AG10803 (cell line): ENCODE measurements at places on chromosomes 1 and 21.

GRCh38 chr1:66166753-66167152 is 367.2 kb upstream of the SGIP1 start:
- peak; percentile 5 for DNase-seq

DNA sequence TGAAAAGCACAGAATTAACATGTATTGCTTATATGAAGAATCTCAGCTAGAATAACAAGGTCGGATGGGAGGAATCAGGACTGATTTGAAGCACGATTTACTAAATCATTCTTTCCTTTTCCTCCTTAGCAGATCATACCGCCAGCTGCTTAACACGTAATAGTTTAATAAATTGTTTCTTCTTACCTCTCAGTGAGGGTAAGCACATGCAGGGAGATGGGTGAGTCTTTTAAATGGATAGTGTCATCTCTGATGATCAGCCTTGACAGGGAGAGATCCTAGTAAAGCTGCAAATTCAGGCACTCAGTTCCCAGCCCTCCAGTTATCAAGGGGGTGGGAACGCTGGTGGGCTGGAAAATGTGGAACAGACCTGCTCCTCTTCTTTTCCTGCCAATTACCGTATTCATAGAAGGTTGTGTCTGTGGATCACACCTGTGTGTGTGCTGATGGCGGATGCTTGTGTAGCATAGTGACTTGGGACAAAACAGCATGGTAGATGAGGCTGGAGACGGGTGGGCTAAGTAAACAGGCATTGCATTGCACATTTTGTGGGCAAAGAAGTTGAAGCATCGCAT is 30.7 kb downstream of the NTPCR start:
- DNase-seq: no peak

- DNase-seq: peak; percentile 3
Observed at GRCh38 chr1:14110040-14110439, 410.1 kb downstream of the PRDM2 start.

GRCh38 chr1:168843401-168843800 is 114.4 kb upstream of the DPT start:
- DNase-seq: no peak

- no peak for DNase-seq
Observed at GRCh38 chr1:197141575-197141974, 4.9 kb downstream of the ASPM start.

DNA sequence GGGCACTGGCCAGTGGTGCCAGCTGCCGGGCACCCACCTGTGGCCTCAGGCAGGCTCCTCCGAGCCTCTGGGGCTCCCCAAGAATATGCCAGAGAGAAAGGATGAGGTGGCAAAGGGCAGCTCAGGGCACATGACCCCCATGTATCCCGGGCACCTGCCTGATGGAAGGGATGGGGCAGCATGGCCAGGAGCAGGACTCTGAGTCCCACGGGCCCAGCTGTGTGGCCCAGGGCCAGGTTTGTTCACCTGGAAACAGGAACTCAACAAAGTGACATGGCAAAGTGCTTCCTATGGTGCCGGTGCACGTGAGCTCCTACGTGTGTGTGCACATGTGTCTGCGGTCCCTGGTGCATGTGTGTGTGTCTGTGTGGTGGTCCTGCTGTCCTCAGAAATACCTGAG is 9.5 kb upstream of the GPR153 start:
- no peak for DNase-seq

DNA sequence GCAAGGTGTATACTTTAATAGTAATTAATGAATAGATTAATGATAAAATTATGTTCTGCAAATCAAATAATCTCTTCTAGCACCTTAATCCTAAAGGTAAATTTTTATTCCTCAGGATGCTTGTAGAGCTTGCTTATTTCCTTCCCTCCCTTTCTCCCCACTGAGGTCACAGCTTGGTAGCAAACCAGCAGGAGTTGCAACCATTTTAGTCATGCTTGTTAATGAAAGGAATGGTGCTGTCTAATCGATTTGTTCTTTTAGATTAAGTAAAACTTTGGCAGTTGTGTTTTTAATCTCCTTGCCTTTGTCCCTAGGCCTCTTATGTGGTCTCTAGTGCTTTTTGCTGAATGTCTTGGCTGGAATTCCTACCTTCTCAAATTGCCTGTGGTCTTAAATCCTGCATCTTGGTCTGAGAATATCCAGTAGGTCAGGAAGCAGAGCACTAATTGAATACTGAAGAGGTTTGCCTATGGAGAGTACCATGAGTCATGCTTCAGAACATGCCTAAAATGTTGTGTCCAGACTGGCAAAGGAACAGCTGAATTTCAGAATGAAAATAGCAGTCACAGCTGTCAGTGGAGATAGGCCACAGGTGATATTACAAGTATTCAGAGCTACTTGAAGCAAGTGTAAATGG is 36.3 kb upstream of the RWDD3 start:
- peak; percentile 27 for DNase-seq

GRCh38 chr1:91806181-91806768 is 79.7 kb downstream of the TGFBR3 start:
- peak; percentile 46 for DNase-seq

- DNase-seq: peak; percentile 4
Observed at GRCh38 chr1:216815260-216816131, 92.3 kb upstream of the ESRRG start.

DNA sequence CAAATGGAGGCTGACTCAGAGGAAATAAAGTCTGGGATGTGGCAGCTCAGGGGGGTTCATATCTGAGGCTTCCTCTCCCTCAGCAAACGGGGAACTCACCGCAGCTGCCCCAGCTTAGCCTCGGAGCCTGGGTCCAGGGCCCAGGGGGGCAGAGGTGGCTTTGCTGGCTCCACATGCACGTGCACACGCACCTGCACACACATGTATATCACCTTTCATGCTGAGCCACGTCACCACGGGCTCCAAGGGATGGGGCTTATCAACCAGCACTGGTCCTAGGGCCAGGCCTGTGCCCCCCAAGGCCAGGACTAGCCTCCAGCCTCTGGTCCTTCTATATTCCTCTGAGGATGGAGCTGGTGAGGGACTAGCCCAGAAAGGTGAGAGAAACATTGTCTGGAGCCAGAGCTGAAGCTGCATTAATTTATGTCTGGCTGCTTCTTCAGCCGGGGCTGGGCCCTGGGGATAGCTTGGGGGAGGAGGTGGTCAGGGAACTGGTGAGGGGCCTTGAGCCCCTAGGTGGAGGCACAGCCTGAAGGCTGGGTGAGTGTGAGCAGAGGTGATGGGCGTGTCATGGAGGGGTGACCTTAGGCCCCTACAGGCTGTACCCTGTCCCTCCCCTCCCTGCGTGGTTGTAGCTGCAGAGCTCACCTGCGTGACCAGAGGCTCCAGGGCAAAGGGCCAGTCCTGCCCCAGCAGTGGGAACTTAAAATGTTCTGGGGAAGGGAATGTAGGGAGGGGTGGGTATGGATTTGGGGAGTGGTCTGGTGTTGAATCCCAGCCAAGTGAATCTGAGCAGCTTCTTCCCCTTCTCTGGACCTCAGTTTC is 520.8 kb downstream of the PTPRU start:
- DNase-seq: no peak

GRCh38 chr1:211915924-211916323 is 85.4 kb upstream of the LPGAT1 start:
- DNase-seq: no peak

GRCh38 chr1:223620297-223620897 is 45.1 kb downstream of the CAPN8 start:
- no peak for DNase-seq

DNA sequence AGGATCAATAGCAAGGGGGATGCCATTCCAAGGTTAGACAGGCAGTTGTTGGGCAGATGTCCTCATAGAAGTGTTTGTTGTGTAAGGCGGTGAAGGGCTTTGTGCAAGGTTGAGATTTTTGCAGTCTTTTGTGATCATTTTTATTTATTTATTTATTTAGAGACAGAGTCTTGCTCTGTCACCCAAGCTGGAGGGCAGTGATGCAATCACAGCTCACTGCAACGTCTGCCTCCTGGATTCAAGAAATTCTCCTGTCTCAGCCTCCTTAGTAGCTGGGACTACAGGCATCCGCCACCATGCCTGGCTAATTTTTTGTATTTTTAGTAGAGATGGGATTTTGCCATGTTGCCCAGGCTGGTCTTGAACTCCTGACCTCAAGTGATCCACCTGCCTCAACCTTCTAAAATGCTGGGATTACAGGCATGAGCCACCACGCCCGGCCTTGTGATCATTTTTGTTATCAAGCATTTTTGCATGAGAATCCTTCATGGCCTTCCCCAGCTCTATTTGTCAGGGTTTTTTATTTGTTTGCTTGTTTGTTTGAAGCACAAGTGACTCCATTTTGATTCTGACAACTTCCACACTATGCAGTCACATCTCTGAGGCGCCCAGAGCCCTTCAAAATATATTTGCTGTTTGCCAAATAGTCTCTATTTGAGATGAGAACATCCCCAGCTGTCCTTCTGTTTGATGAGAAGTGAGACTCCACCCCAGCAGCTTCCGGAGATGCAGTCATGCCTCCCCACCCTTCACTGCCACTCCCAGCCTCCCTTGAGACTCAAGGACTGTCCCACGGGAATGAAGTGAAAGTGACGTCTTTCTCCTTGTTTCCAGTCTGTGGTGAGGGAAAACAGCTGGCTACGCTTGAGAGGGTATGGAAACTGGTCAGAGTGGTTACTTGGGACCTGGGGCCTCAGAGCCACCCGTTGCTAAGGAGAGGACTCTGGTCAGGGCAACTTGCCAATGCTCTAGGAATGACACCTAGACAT is 38.0 kb downstream of the TMEM50B start:
- DNase-seq: peak; percentile 84
